NCI-H524 treated with DMSO at 0.1 percent for 48 hours (cell line): ENCODE measurements at places on chromosomes 4 and X.

DNA sequence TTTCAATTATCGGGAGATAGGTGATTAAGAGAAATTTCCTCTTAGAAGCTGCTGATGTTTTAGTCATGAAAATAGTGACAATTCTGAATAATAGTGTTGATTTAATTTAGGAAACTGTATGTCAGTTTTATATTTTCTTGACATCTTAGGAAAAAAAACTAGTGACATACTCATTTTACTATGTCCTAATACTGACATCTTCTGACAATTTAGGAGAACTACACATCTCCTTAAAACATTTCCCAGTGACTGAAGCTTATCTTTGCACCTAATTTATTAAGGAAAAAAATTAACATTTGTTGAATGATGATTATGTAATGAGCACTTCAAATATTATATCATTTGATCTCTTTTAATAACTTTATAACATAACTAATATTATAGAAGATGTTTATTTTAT lies 42.0 kb upstream of the RBMXL3 start:
- DNase-seq = no peak

- no peak for DNase-seq
Measured at GRCh38 chrX:140053846-140054245, 88.5 kb upstream of the CXorf66 start.

GRCh38 chr4:2823671-2824328 lies 19.8 kb upstream of the ADD1 start:
- no peak for DNase-seq

DNA sequence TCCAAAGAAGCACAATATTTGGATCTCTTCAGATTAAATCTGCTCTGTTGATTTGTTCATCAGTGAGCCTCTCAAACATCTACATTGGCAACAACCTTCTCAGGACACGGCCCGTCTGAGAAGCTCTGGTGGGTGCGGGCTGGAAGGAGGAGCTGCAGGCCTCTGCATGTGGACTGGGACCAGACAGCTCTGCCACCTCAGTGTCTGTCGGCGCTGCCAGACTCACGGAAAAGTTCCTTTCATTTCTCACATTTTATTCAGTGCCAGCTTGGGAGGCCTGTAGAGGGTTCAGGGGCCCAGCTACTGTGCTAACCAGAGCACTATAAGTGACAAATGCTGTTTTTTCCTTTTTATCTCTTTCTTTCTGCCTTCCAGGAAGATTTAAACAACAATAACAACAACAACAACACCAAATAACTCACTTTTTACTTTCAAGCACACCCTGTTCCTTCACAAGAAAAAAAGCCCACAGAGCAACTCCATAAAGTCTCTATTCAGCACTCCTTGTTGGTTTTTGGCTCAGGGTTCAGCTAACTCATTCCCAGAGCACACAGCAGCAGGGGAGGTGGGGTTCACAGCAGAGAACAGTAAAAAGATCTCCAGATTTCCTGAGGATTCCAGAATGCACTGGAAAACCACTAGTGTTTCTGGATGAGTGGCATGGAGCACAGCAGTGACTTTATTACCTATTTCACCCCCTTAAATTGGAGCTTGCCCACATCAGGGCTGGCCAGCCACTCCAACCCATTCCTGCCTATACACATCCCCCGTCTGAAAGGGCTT lies 23.2 kb upstream of the HOPX start:
- DNase-seq = no peak

DNA sequence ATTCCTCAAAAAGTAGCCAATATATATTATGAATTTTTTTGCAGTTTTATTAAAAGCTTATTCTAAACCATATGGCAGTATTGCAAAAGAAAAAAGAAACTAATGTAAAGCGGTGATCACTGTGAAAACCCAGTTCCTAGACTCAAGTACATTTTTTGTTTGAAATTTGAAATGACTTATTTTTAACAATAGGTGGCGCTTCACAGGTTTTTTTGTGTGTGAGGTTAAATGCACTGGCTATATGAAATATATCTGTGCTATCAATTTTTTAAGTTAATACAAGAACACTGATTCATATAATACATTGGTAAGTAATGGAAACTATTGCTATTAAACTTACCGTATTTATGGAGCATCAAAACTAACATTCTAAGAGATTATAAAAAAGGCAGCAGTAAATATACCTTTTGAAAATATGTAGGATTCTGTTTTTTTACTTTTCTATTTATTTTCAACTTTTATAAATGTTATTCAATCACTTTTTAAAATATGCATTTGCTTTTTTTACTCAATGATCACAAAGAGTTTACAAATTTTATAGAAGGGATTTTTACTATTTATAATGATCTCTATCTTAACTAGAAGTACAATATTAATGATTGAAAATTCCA lies 5.6 kb upstream of the SPRY1 start:
- no peak for DNase-seq

- DNase-seq = no peak
Measured at GRCh38 chr4:36056136-36056535, 188.2 kb downstream of the ARAP2 start.

GRCh38 chrX:49103637-49104036 lies 19.9 kb downstream of the GPKOW start:
- DNase-seq = no peak

- no peak for DNase-seq
Measured at GRCh38 chr4:188347339-188347738, 208.1 kb downstream of the TRIML1 start.
